ENCODE measurements at places on chromosomes 16 and 17.

DNA sequence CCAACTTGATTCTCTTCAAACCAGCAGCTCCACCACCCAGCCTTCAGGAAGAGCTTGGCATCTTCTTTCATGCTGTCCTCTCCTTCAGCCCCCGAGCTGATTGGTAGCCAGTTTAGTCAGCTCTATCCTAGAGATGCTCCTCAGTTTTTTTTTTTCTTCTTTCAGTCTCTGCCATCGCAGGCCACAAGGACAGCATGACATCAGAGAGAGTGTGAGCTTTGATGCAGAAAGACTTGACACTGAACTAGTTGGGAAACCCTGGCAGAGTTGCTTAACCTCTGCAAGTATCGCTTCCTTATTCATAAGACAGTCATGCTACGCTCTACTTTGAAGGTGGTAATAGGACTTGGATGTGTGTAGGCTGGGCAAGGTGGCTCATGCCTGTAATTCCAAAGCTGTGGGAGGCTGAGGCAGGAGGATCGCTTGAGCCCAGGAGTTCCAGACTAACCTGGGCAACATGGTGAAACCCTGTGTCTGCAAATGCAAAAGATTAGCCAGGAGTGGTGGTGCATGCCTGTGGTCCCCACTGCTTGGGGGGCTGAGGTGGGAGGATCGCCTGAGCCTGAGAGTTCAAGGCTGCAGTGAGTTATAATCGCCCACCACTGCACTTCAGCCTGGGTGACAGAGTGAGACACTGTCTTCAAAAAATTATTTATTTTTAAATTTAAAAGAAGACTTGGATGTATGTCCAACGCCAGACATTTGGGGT is 2.6 kb downstream of the CD300LB start:
- peak; percentile 60 for DNase-seq

DNA sequence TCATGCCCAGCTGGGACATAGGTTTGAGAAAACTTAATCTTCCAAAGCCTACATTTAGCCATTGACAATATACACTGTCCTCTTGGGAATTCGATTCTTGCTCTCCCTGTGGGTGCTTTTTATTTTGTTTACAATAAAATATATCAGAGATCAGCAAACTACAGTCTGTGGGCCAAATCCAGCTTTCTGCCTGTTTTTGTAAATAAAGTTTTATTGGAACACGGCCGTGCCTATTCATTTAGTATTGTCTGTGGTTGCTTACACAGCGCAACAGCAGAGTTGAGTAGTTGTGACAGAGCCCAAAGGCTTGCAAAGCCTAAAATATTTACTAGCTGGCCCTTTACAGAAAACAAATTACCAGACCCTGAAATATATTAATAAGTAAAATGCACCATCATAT is 39.7 kb upstream of the DNAJA2 start:
- no peak for DNase-seq

GRCh38 chr16:84453061-84453752 is 51.3 kb downstream of the MEAK7 start:
- no peak for DNase-seq

DNA sequence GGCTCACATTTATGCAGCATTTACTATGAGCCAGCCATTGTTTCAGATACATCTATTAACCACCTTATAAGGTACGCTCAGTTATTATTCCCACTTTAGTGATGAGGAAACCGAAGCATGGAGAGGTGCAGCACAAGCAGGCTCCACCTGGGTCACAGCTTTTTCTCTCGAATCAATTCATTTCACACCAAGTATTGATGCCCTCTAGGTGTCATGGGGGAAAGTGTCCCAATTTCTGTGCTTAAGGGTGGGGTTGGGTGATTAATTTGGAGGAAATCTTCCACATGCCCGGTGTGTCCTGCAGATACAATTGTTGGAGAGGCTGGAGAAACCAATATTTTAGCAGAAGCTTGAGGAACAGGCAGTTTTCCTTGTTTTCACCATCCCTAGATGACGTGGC is 62.7 kb upstream of the DNAJA2 start:
- no peak for DNase-seq

- DNase-seq: no peak
Measured at GRCh38 chr17:58501451-58501850, 13.0 kb downstream of the MTMR4 start.

DNA sequence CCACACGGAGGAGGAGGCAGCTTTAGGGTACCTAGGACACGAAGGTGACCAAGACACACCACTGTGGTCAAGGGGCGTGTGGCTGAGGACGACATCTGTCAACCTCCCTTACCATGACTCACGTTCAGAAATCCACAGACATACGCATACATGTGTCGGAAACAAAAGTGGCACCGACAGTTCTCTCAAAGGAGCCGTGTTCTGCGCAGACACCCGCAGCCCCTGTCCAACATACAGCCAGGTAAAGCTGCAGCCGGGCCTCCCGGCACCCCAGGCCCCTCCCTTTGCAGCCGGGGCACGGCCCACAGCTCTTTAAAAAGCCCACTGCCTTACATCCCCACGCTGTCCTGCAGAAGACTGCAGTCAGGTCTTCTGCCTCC is 40.5 kb upstream of the KLHDC4 start:
- no peak for DNase-seq

DNA sequence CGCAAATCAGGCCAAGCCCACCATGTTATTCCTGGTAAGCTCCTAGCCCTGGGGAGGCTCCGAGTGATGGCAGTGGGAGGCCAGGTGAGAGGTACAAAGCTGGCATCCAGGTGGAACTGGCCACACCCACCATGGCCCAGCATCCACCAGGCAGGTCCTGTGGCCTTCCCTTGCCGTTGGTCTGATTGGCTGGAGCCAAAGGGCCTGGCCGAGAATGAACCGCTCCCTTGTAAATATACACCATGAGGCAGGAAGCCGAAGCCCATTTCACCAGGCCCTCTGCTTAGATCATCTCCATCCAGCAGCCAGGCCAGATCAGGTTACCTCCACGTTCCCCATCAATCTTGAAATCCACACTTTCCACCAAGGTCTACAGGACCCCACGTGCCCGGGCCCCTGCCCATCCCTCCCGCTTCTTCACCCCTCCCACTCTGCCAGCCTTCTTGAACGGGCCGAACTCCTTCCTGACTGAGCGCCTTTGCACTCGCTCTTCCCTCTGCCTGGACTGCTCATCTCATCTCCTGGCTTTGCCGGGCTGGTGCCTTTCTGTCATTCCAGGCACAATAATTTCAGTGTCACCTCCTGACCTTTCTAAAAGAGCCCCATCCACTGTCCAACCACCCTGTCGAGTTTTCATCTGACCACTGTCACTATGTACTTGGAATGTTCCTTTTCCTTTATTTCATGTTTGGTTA is 5.8 kb downstream of the SOCS1 start:
- DNase-seq: no peak

DNA sequence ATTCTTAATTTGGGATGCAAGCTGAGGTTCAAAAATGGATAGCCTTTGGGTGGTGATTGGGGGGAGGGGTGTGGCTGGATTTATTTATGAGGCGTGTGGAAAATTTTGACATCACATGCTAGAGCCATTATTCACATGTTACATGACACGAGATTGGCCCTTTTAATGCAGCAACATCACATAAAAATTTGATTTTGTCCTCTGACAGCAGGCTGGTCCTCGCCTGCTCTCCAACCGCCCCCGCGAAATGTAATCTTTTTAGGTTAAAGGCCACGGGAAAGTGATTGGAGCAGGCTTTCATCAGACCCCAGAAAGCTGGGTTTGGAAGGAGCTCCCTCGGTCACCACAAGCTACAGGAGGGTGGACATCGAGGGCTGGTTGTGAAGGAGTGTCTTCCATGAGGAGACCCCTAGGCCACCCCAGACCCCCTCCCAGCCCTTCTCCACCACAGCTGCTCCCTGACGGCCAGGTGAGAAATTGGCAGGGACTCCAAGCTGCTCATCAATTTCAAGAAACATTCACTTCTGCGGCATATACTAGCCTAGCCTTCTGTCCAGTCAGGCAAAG is 502.7 kb upstream of the PSMD7 start:
- DNase-seq: no peak

GRCh38 chr17:44355642-44356099 is 8.0 kb downstream of the FAM171A2 start:
- no peak for DNase-seq

- no peak for DNase-seq
Measured at GRCh38 chr16:74753180-74753579, 21.4 kb downstream of the FA2H start.

- DNase-seq: no peak
Measured at GRCh38 chr17:44004761-44005526, 522 bp downstream of the NAGS start.

DNA sequence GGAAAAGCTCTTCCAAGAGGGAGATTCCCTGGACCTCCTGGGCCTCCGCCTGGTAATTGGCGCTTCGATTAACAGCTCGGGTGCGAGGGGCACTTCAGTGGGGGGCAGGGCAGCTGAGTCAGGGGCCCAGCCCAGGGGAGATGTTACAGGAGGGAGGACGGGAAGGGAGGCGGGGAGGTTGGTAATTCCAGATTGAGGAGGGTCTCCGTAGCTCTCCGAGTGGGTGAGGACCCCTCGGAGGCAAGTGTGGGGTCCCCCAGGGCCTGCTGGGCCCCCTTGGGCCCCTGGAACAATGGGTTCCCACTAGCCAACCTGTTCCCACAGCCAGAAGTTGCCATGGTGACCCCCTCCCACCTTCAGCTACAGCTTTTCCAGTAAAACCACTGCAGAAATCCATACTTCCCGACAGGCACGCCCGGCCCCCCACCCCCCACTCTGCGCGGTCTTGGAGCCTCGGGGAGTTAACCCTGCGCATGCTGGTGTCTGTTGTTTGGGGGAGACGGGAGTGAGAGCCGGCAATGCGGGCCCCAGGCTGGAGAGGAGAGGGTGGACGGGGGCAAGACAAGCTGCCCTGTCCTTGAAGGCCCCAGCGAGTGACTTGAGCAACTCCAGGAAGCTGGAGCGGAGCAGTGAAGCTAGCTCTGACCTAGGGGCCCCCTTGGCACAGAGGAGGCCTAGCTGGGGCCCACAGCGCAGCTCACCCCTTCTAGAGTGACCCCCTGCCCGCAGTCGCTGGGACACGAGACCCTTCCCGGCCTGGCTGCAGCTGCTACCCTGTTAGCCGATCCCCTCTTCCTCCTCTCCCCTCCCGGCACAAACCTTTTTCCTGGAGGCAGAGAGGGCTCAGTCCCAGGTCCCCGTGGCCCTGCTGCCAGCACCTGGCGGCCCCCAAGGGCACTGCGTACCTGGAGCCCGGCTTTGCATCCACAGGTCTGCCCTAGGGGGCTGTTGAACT is 37.8 kb downstream of the TMEM235 start:
- DNase-seq: no peak

Data from GM19239 (cell line).